ENCODE measurements at places on chromosomes 5 and 9.

DNA sequence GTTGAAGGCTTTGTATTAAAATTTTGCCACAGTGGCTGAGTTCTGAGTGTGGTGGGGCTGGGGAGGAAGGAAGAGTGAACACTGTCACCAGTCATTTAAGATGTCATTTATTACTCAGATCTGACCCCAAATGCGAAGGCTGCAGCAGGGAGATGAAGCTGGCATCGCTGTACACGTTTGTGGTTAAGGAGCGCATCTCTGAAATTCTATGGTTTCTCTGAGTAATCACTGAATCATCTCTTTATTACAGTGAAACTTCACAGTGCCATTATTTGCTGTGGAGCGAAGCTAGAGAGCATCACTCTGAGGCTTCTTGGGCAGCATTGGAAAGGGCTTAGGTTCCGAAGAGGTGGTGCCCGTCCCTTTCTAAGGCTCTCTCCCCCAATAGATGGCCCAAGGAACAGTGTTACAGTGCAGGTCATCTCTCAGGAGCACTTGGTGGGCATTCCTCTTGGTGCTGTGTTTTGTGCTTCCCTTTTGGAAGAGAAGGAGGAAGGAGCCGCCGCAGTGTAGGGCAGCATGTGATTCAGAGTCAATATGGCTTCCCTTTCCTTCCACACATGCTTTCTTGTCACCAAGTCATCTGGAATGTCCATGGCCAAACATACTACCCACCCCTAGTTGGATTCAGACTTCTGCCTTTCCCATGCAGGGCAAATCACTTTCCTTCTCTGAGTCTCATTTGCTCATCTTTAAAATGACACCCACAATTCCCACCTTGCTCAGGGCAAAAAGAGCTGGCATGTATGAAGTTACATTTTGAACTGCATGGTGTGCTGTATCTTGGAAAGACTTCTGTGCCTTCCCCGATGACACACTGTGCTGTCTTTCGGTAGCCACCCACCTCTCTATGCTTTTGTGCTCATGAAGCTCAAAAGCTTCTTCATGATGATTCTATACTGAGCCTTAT, 9.3 kb upstream of the TEX48 start:
- DNase-seq = no peak

DNA sequence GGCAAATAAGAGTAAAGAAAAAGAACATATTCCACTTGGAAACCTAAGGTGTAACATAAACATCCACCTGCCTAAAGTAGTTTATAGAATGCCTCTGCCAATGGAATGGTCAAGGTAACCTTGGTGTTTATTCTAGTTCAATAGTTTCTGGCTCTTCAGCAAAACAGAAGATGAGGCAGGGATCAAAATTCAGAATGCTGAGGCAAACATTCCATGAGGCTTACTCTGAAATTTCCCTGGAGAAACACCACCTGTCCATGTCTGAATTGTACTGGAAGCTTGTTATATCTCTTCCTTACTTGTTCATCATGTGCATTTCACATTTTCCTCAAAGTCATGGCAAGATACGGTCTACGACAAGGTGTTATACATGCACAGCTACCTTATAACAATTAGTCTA, 1862.4 kb upstream of the ACO1 start:
- DNase-seq = no peak

DNA sequence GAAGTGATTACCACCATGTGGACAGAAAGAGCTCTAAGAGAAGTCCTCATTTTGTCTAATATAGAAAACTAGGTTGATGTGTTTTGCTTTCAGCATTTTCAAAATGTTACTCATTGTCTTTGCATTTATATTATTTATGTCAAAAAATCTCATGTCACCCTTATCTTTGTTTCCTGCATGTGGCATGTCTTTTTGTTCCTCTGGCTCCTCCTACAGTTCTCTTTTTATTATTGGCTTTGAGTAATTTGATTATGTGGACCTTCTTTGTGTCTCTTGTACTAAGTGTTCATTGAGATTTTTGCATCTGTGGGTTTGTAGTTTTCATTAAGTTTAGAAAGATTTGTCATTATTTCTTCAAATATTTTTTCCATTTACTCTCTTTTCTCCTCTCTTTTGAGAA, 58.8 kb downstream of the GNG10 start:
- DNase-seq = no peak

DNA sequence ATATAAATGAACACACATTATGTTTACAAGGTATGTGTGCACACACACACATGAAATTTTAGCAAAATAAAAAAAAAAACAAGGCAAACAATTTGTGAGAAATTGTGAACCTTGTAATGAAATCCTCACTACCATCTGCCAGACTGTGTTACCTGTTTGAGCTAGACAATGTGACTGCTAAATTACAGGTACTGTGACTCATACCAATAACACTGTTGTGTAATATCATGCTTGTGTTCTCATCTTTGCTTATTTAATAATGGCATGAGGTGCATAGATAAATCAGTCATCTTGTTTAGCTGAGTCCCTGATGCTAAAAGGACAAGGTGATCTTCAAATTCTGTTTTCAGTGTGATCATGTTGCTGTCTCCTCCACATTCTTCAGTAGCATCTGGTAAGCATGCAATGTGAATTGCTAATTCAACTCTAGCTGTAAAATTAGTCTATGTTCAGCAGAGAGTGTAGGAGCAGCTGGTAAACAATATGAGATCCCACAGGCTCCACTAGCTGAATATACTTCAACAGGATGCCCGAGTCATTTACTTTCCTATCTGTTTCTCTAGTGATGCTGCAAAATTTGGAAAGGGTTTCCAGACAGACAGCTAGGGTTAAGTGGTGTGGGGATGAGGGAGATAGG, 966.3 kb upstream of the C9orf72 start:
- DNase-seq = no peak

DNA sequence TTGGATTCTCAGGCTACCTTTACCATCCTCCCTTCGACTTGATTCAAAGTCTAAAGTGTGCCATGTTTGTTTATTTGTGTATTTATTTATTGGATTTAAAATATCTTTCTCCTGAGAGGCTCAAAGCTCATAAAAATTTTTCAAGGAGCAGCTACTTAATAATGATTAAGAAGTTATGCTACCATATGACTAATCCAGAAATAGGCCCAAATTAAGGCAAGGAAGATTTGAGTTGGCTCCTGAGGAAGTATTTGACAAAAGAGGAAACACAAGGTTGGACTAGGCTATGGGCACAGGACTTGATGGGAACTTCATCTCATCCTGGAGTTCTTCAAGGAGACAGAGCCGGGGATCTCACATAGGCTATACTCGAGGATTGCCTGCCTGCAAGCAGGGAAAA, 22.4 kb upstream of the PPP2CA start:
- DNase-seq = no peak

DNA sequence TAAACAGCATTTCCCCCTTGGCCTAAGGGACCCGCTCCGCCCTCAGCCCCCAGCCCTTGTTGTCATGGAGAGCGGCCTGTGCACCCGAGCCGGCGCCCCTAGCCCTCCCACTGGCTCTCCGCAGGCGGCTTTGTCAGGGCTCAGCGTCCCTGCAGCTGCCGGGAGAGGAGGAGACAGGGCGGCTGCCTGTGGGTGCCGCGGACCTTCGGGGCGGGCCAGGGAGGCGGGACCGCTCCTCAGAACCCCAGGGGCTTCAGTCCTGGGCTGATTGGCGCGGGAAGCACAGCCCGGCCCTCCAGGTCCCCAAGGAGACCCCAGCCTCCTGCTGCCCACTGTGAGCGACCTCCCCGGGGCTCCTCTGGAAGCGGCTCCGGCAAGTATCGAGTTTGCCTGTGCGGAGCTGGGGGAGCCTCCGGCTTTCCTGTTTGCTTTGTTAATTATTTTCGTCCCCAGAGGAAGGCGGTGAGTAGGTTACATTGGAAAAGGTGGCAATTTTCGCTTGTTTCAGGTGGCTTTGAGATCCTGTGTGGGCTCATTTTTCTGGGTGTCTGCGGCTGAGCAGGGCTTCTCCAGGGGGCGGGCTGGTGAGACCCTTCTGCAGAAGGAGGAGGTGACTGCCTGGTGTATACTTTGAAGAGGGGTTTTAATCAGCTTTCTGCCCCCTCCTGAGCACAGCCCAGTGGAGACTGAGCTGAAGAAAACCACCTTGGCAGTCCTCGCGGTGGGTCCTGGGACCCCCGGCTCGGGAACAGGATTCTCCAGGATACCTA, at the start of gene FGD3:
FGD3 (plus strand) TSS at position 256 of the 770 bp plus-strand sequence. CDS start 28,734 bp downstream, outside the sequence.
- DNase-seq = peak; percentile 36

- DNase-seq = no peak
Observed at GRCh38 chr5:145965804-145966203, 29.4 kb downstream of the SH3RF2 start.

DNA sequence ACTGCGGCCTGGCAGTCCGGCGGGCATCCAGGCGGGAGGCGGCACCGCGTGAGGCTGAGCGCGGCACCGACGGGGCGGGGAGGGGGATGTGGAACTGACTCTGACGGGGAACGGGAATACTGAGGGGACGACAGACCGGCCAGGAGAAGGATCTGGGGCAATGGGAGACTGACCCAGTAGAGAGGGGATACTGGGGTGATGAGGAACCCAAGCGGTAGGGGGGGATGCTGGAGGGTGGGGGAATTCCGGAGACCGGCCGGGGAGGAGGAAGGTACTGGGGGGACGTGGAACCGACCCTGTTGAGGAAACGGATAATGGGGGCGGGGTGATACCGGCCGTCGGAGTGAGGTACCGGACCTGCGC, 423 bp downstream of the IPPK start:
- no peak for DNase-seq

DNA sequence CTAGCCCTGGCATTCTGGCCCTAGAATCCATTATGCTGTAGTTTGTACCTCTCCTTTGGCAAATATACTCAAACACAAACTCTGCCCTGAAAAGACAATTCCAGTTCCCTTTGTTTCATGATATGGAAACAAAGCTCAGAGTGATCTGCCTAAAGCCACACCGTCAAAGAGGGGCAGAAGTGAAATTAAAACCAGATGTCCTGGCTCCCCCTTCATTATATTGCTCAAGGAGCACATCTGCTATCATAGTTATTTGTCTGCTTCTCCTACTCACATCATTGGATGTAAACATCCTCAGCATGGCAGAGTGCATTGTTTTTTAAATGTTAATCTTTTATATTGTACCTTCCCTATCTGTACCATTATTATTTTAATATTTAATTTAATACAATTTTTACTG, 266.7 kb upstream of the SMARCA2 start:
- DNase-seq = no peak

DNA sequence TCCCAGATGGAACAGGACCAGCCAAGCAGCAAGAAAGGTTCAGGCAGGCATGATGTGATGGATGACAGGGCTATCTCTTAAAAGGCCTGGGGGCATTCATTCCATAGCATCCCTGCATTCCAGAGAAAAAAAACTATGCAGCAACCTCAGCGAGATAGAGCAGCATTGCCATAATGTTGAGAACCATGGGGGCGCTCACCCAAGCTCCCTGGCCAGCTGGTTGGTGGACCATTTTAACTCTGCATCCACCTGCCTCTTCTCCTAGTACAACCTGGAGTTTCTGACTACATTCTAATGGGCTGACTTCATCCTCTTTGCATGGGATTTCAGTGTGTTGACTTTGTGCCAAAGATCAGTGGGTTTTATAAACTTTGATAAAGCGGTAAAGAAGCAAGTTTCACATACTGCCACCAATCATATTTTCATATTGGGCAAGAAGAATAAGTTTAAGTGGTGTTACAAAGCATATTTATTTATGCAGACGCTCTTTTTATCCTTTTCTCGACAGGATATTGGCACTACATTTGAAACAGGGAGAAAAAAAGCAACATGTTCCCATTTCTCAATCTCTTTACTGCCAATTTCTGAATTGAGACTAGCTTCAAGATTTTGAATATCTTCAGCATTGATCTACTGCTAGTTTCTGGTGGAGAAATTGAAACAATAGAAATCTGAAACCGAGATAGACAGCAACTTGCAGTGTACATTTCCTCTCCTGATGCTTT, 378.3 kb upstream of the WWC1 start:
- no peak for DNase-seq

DNA sequence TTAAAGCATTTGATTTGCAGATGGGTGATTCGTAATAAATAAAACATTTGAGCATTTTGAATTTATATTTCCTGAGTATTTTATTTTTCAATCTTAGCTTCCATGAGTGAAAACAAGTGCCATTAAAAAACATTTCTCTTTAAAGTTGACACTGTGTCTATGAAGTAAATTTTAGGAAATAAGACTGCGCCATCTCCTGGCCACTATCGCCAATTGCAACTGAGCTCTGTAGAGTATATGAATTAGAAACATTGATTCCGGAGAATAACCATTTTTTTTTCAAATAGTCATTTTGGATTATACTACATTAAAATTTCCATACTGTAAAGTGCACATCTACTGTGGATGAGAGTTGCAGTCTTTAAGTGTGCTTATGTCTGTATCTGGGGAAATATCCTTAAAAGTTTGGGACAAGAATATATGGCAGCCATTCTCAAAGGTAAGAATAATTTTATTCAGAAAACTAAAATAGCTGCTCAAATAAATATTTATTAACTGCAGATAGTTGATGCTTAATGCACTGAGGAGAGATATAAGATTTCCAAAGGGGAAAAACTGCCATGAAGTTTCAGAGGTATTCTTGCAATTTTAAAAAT, 5.9 kb downstream of the DMRTA1 start:
- DNase-seq = no peak

- peak; percentile 69 for DNase-seq
Observed at GRCh38 chr5:138986186-138986800, 111.2 kb upstream of the LRRTM2 start.

DNA sequence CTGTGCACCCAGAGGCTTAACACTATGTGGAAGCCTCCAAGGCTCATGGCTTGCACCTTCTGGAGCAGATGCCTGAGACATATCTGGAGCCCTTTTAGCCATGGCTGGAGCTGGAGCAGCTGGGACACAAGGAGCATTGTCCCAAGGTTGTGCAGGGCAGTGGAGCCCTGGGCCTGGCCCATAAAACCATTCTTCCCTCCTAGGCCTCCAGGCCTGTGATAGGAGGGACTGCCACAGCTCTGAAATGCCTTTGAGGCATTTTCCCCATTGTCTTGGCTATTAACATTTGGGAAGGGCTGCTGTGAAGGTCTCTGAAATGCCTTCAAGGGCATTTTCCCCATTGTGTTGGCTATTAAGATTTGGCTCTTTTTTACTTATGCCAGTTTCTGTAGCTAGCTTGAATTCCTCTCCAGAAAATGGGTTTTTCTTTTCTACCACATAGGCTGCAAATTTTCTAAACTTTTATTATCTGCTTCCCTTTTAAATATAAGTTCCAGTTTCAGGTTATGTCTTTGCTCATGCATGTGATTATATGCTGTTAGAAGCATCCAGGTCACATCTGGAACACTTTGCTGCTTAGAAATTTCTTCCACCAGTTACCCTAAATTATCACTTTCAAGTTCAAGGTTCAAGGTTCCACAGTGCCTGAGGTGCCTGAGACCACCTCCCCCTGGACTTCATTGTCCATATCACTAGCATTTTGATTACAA, 221.2 kb downstream of the ADAMTSL1 start:
- DNase-seq = no peak

DNA sequence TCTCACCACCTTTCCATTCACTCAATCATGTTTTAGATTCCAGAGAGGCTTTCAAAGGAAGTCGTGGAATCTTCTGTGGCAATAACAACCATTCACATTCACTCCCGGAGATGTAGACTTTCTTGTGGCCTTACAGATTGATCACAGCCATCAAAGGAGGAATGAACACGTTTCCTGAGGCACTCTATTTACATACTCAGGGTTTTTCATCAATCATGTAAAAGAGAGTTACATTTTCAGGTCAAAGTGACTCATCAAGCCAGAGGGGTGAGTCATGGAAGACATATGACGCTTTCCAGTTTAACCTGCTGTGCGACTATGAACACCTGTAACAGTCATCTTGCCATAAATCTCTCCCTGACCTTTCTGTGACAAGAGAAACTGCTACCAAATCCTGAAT, 39.3 kb upstream of the RAD23B start:
- DNase-seq = no peak

- DNase-seq = no peak
Observed at GRCh38 chr9:124006448-124007361, 4.9 kb upstream of the LHX2 start.

GRCh38 chr5:14598225-14598624, 16.6 kb downstream of the OTULINL start:
- DNase-seq = no peak
